ENCODE measurements at places on chromosomes 5 and 9.

DNA sequence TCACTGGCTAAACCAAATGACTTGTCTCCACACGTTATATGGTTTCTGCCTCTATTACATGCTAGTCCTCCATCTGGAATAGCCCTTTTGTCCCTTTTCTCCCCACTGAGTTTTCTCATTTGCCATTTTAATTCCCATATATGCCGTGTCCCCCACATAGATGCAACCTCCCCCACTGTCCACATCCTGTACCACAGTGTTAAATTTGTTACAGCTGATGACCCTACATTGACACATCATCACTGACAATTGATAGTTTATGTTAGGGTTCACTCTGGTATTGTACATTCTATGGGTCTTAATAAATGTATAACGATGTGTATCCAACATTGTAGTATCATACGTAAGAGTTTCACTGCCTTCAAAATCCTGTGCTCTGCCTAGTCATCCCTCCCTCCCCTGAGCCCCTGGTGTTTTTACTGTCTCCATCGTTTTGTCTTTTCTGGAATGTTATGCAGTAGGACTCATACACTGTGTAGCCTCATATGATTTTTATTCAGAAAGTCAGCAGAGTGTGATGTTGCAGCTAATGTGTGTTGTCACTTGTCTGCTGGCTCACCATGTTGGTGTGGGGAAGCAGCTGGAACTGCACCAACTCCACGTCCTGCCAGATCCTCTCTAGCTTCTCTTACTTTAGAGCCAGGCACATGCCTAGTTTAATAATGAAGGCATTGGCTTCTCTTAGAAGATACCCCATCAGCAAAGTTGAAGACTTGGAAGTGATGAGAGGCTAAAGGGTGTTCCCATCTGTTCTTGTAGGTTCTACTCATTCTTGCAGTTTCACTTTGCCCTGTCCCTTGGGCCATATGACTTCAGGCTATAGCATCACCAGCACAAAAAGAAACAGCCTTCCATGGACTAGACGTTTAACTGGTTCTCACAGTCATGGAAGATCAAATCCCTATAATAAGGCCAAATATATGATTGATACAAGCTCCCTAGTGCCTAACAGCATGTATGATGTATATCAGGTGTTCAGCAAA is 30.2 kb downstream of the LRRC70 start:
- no peak for DNase-seq

GRCh38 chr5:135833961-135834638 is 363 bp upstream of the SLC25A48 start:
- DNase-seq = no peak

DNA sequence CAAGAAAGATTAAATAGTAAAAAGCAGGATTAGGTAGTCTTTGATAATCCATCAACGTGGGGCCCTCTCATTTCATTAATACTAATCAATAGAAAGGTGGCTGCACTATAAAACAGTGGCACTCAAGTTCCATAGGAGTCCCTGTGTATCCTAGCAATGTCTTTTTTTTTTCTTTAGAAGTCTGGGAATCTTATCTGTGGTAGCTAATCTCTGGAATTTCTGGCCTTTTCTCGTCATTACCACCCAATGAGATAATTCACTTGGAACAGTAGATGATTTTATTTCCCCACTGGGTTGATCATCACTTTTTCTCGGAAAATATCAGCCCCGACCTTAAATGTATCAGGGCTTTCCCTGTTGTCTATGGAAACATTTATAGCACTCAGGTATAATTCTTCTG is 86.8 kb upstream of the CDH6 start:
- DNase-seq = no peak

- no peak for DNase-seq
Measured at GRCh38 chr9:10000669-10001068, 612.1 kb downstream of the PTPRD start.

- DNase-seq = no peak
Measured at GRCh38 chr9:135000647-135001245, 83.0 kb upstream of the FCN1 start.

DNA sequence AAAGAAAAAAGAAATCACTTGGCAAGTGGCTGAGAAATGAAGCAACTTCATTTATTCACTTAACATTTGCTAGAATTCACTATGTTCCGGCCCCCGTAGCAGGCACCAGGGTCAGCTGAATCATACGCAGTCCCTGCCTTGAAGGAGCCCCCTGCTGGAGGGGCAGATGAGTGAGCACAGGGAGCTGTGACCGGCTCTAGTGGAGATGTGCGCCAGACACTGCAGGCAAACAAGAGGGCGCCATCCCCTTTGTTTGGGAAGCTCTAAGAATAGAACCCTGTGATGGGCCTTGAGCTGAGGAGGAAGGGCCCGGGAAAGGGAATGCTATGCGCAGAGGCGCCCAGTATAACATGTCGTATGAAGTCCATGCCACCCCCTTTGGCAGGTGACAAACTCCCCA is 20.2 kb upstream of the RPL26L1 start:
- peak; percentile 28 for DNase-seq

DNA sequence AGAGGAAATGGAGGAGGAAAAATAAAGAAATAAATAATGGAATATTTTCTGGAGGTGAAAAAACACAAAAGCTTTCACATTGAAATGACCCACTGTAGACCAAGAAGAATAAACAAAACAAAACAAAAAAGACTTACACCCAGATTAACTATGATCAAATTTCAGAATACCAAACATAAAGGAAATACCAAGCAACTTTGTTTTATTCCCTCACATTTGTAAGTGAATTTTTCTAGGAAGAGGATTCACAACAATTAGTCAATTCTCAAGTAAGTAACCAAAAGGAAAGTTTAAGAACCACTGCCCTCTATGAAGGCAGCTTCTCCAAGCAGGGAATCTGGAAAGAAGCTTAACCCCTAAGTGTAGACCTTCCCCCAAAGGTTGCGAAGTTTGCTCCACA is 29.6 kb upstream of the B4GALT1 start:
- no peak for DNase-seq

GRCh38 chr9:136558373-136558772 is 12.5 kb upstream of the NOTCH1 start:
- no peak for DNase-seq
